ENCODE measurements at places on chromosomes 6 and 20. TPM values are rescaled to one million over a fixed set of nuclear protein-coding genes. Genes with fewer than 3 reads are reported as not detected.

DNA sequence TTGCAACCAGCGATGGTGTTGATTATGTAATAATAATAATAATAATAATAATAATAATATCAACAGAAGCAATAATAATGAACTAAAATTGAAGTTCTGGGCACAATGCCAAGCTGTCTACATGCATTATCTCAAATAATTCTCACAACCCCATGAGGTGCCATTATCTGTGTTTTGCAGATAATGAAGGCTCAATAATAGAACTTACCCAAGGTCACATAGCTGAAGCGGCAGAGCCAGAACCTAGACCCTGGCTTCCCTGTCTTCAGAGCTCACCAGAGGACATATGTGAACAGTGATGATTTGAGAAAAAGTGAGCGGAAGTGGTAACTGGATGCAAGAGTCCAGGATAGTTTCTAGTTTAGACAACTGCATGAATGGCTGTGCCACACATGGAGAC, 91.0 kb downstream of the HIVEP1 start:
- DNase-seq, result no peak

GRCh38 chr20:18101125-18101810, 36.4 kb upstream of the KAT14 start:
- DNase-seq, result no peak

The LAMA2 gene
- 0.02 TPM for total RNA-seq

The HLA-C gene
- total RNA-seq, result 1,393 TPM
